Activated naive CD8-positive, alpha-beta T cell treated with anti-CD3 and anti-CD28 coated beads for 36 hours (primary cell): ENCODE measurements at places on chromosomes 16 and 17.

DNA sequence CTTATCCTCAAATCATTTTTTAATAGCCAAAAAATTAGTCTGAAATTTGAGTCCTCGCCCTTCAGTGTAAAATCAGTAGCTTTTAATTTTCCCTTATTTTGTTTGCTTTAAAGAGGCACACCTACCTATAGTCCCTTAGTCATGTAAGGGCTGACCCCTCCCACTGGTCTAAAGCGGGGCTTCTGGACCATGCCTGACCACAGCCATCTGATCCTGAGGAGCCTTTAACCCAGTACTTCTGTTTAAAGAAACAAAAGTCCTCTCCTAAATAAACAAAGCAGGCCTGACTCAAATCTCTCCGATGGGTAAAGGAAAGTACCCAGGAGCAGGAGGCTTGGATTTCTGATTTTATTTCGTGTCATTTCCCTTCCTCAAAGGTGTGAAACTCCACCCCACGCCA, 92.0 kb upstream of the CCL2 start:
- no peak for DNase-seq

- no peak for DNase-seq
Measured at GRCh38 chr17:81999587-81999975, 22.2 kb downstream of the ASPSCR1 start.

- DNase-seq, result no peak
Measured at GRCh38 chr16:88983165-88983564, 6.2 kb upstream of the CBFA2T3 start.

- no peak for DNase-seq
Measured at GRCh38 chr17:2904135-2904534, 107.9 kb downstream of the RAP1GAP2 start.

- DNase-seq, result no peak
Measured at GRCh38 chr17:13646411-13646810, 44.7 kb upstream of the HS3ST3A1 start.

GRCh38 chr16:82281544-82281943, 111.5 kb upstream of the MPHOSPH6 start:
- no peak for DNase-seq

DNA sequence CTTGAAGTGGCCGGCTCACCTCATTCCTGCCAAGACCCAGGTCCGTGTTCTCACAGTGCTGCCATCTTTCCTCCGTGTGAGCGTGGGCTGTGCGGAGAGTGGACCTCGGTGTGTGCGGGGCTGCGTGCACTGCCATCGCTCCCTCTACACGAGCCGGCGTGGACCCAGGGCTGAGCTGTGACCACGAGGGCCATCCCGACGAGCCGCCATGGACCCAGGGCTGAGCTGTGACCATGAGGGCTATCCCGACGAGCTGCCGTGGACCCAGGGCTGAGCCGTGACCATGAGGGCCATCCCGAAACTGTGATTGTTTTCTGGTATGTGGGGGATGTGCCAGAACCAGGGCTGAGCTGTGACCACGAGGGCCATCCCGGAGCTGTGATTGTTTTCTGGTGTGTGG, 8.9 kb upstream of the MVD start:
- DNase-seq, result no peak

- DNase-seq, result no peak
Measured at GRCh38 chr17:72611172-72611571, 481.3 kb downstream of the SLC39A11 start.

DNA sequence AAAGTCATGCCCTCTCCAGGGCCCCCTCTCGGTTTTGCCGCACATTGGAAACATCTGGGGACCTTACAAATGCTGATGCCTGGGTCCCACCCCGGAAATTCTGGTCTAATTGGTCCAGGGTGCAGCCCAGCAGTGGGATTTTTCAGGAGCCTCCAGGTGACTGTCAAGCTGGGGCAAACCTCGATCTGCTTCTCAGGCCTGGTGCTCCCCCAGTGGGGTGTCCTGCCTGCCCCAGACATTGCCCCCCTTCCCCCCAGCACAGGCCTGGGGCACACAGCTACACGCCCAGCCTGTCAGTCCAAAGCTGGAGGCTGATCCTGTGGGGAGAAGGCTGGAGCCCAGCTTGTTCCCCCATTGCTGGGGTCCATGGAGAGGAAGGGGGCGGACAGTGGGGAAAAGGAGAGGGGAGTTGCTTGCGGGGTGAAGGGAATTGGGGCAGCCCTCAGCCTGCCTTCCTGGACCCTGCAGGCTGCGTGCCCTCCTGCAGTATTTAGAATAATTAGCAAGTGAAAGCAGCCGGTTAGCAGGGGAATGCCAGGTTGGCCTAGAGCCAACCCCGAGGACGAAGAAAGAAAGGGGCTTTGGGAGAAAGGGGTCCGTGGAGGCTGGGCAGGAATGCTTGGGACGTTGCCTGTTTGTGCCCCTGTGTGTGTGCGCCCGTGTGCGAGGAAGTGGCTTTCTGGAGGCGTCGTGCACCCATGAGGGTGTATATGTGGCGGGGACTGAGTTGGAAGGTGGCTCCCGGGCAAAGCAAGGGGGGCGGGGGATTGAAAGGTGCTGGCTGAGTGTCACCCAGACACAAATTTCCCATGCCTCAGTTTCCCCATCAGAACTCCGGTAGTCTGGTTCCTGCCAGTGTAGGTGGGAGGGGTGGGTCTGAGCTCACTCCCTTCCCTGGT, 5.9 kb downstream of the FOXJ1 start:
- no peak for DNase-seq

- no peak for DNase-seq
Measured at GRCh38 chr17:77366206-77366557, 225.4 kb downstream of the SEC14L1 start.

DNA sequence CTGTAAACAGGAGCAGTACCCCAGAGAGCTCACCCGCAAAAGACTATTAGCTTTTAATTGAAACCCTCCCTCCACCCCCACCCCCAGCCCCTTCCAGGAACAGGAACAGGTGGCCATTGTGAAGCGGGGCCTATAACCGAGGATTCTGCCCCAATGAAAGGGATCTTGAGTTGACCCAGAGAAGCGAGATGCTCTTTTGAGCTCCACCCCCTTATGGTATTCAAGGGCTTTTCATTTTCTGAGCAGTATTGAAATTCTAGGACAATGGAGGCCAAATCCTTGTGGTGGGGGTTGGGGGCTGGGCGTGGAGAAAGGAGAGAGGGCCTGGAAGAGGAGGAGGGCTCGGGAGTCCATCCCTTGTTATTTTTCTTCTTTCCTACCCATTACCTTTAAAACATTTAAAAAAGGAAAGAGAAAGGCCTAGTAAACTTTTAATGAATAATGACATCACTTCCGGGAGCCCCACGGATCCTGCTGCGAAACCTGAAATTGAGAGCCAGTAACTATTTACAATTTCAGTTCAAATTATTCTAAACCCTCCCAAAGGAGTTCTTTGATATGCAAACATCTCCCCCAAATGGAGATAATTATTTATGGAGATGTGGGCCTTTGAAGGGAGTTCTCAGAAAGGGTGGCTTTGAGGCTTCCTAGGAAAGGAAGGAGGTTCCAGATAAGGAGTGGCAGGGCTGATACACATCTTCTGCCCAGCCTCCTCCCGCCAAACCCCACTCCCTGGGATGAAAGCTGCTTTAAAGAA, 30.5 kb downstream of the HS3ST3B1 start:
- no peak for DNase-seq

DNA sequence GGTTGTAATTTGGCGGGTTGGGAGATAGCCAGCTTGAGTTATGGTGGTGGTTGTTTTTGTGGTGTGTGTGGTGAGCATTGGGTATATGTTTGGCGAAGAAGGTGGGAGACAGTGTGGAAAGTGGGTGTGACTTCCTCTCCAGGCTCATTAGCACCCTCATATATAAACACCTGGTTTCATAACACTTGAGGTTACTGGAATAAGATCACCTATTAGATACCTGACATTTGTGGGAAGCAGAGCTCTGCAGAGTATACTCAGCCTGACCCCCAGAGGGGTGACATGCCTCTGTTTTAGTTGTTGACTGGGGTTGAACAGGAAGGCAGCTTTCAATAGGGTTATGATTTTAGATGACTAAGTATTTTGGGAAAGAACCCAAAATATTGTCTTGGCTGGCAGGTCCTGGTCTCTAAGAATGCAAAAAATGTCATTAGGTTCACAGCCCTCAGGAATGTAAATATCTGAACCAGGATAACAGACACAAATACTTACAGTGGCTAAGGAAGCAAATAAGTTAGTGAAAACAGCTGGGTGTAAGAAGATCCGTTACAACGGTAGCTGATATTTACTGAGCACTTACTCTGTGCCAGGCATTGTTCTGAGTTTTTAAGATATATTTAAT, 18.3 kb upstream of the EFCAB13 start:
- no peak for DNase-seq

DNA sequence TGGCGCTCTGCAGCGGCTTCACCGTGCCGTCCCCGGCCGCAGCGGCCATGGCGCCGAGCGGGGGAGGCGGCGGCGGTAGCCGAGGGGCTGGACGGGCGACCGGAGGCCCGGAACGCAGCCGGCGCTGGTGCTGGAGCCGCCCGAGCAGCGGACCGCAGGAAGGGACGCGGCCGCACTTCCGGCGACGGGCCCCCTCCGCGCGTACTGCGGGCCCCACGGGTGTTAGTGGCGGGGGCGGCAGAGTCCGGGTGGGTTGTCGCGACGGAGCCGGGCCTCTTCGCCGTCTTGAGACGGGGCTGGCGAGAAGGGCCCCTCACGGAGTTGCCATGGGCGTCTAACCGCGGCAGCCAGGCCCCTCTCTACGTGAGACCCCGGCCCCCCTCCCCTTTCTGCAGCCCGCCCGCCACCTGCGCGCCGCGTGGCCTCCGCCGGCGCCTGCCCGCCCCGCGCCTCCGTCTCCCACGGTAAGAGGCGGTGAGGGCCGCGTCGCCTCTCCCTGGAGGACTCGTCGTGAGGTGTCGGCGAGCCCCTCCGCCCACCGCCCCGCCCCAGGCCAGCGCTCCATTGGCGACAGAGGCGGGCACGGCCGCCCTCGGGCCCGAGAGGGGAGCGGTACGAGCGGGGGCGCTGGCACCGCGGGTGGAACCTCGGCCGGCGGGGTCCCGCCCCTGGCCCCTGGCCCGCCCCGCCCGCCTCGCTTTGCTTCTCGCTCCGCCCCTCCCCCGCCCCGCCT, at the start of the genes VPS9D1 and ZNF276:
Gene VPS9D1 (minus strand): TSS at position 86 of the 733 bp plus-strand sequence. CDS start 37 bp downstream, at position 49.
Gene ZNF276 (plus strand): TSS at position 725 of the 733 bp plus-strand sequence. CDS start 104 bp downstream, outside the sequence.
- peak; percentile 87 for DNase-seq

GRCh38 chr16:26169473-26169872, 477.7 kb downstream of the HS3ST4 start:
- DNase-seq, result no peak

DNA sequence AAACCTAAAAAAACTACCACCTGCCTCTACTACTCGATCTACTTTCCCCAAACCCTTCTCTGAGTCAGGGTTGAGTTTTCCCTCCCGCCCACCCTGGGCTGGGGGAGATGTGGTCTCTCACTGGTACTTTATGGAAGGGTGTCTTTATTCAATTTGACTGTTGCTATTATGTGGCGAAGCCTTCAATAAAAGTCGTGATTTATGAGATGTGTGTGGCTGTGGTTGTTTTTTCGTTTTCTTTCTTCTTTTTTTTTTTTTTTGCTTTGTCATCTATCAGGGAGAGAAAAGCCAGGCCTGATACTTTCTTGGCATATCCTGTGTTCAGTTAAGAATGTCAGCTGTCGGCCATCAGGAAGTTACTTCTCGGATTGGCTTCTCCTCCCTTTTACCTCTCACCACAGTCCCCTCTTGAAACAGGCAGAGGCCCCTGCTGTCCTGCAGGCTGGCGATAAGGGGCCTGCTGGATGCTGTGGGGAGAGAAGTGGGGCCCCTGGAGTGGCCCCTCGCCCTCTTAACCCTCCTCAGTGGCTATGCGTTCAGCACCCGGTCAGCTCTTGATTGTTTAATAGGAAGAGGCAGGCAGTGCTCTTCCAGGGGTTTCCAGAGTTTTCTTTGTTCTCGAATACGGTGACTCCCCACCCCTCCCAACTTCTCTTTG, 123.0 kb downstream of the MSI2 start:
- DNase-seq, result no peak

DNA sequence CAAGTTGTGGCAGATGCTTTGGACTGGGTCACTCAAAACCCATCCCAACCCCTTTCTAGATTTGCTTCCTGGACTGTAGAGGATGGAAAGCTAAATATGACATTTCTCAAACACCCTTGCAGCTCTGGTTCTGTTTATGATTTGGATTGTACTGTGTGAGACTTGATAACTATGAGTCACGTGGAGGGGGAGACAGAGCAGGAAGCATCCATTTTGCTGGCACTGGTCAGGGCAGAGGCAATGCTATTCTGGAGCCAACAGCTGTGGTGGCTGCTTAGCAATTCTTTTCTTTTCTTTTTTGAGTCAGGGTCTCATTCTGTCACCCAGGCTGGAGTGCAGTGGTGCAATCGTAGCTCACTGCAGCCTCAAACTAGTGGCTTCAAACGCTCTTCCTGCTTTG, 13.6 kb upstream of the TERF2 start:
- DNase-seq, result no peak

DNA sequence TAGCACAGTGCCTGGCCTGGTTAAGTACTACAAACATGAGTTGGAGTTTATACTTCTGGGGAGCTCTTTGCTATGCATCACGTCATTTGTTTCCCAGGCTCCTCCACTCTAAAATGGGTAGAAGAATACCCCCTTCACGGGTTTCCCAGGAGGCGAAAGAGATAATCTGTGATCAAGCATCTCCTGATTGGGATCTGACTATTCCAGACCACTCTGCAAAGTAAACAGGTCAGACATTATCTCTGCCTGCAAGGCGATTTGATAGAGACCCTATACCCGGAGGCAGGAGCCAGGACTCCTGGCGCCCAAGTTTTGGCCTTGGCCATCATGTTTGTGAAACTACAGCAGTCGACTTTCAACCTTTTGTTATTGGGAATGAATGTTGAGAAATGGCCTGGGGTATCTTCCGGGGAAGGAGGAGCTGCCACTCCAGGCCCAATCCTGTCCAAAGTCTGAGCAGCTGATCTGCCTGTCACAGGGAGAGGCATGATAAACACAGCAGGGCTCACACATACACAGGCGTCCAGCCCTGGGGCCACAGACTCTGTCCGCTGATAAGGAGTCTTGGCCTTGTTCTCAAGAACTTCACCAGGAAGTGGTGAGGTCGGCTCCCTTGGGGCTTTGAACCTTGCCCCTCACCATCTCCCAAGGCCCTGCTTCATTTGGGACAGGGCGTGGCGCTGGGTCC, 199.9 kb downstream of the MAF start:
- no peak for DNase-seq

- DNase-seq, result no peak
Measured at GRCh38 chr16:88463411-88463810, 10.3 kb downstream of the ZFPM1 start.

- DNase-seq, result no peak
Measured at GRCh38 chr17:8670421-8670820, 39.9 kb upstream of the MYH10 start.

DNA sequence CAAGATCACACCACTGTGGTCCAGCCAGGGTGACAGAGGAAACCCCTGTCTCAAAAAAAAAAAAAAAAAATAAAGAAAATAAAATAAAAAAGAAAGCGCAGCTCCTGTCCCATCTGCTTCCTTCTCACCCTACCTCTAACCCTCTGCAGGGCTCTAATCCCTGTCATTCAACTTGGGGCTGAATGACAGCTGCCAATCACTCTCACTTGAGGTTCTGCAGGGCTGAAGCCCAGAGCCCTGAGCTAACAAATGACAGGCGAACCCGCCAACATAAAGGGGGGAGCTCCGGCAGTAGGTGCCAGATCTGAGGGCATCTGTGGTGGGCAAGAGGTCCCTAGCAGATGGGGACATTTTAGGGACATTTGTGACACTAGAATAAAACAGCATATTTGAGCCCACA, 44.3 kb downstream of the ENGASE start:
- DNase-seq, result no peak
